Lower lobe of right lung (tissue), 2 donors: ENCODE measurements at places on chromosomes 5 and 9. TPM values are rescaled to one million over a fixed set of nuclear protein-coding genes. Genes with fewer than 3 reads are reported as not detected.

DNA sequence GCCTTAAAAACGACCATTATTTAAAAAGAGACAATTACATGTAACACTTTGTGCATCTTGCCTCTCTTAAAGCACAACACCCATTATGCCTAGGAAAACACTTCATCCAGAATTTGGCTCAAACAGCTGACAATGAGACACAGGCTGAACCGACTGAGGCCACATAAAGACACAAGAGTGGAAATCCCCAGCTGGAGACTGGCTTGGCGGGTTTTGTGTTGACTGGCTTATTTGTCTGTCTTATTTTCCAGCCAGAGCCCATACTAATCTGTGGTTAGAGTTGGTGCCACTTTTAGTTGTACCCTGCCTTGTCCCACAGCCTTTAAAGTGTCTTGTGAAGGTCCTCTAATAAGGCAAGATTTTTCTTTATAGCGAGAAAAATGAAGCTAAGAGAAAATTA is 21.2 kb downstream of the TRIM14 start:
- H3K4me3 ChIP-seq = no peak overlapping the region
- peaks cover 33% of the 10 kb centered on the region for H3K4me1 ChIP-seq
- no peaks in the 10 kb centered on the region for H3K27me3 ChIP-seq
- H3K27ac ChIP-seq = no peak overlapping the region

DNA sequence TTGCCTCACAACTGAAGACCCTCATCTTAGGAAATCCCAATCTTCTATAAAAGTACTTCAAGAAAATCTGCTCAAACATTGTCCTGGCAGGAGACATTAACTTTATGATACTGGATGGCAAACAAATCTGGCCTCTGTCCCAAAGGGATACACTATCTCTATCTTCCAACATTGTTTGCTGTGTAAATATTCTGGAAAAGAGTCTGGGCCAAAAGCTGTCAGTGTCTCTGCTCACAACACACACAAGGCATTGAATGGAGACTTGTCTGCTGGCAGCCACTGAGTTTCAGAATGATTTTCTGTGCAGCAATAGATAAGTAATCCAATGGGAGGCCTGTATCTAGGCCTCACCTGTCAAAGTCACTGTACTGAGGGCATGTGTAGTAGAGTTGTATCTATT is 471.1 kb downstream of the DMAC1 start:
- H3K36me3 ChIP-seq = no peaks in the 10 kb centered on the region
- no peak overlapping the region for H3K27ac ChIP-seq
- H3K27me3 ChIP-seq = no peaks in the 10 kb centered on the region
- no peak overlapping the region for H3K4me3 ChIP-seq
- no peaks in the 10 kb centered on the region for H3K4me1 ChIP-seq
- DNase-seq = no peak

DNA sequence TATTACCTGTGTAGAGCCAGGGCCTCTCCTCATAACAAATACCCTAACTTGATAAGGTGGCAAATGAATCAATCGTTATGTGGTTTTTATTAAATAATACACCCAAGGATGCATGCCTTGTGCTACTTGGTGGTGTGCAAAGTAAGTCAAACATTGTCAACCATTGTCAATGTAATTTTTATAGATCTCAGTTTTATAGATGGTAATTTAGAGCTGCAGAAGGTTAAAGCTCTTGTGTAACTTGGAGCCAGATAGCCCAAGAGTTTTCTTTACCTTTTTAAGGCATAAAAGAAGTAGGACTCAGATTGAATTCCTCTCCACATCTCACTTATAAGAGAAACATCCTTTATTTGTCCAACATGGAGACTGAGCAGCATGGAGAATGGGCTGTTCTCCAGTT is 304.7 kb downstream of the NTRK2 start:
- no peak overlapping the region for H3K4me3 ChIP-seq
- DNase-seq = no peak
- H3K4me1 ChIP-seq = no peaks in the 10 kb centered on the region
- H3K27ac ChIP-seq = no peak overlapping the region
- no peaks in the 10 kb centered on the region for H3K27me3 ChIP-seq

- peaks cover 90% of the 10 kb centered on the region for H3K36me3 ChIP-seq
- H3K27ac ChIP-seq = no peak overlapping the region
- H3K4me1 ChIP-seq = peaks cover 15% of the 10 kb centered on the region
- no peaks in the 10 kb centered on the region for H3K27me3 ChIP-seq
- DNase-seq = no peak
Observed at GRCh38 chr9:104882086-104882485, 45.9 kb downstream of the ABCA1 start.

The CANX gene
- total RNA-seq = 603 TPM

The TNFSF8 gene
- total RNA-seq = 3.5 TPM

GRCh38 chr5:80620211-80620610 is 34.2 kb upstream of the MSH3 start:
- no peak overlapping the region for H3K4me3 ChIP-seq
- H3K27me3 ChIP-seq = no peaks in the 10 kb centered on the region
- H3K36me3 ChIP-seq = no peaks in the 10 kb centered on the region
- no peaks in the 10 kb centered on the region for H3K4me1 ChIP-seq

The C1QTNF3 gene
- total RNA-seq = 6.7 TPM

The NDUFS4 gene
- total RNA-seq = 54.6 TPM

The NUDT12 gene
- total RNA-seq = 11.8 TPM

DNA sequence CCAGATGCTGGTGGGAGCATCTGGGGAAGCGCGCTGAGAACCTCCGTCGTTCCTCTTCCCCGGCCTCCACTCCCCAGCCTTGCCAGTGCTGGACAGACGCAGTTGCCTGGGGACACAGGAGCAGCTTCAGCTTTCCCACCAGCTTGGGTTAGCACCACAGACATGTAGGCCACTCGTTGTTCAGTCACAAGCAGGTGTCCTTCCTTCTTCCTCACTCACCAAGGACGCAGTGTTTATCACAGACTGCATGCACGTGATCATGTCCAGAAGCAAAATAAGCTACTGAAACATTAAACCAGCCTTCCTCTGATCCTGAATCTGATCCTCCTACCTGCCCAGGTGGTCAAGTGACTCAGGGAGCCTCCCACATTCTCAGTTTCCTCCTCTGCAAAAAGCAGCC is 232.9 kb downstream of the SYK start:
- H3K27me3 ChIP-seq = no peaks in the 10 kb centered on the region
- peaks cover 23% of the 10 kb centered on the region for H3K4me1 ChIP-seq
- no peak for DNase-seq
- H3K4me3 ChIP-seq = no peak overlapping the region
- H3K27ac ChIP-seq = no peak overlapping the region

The SLC34A1 gene
- not detected for total RNA-seq

The LRRTM2 gene
- 0.30 TPM for total RNA-seq

- H3K27ac ChIP-seq = no peak overlapping the region
- H3K27me3 ChIP-seq = no peaks in the 10 kb centered on the region
- H3K4me1 ChIP-seq = no peaks in the 10 kb centered on the region
- no peak overlapping the region for H3K4me3 ChIP-seq
- DNase-seq = no peak
Observed at GRCh38 chr5:35869685-35870277, 13.1 kb downstream of the IL7R start.

DNA sequence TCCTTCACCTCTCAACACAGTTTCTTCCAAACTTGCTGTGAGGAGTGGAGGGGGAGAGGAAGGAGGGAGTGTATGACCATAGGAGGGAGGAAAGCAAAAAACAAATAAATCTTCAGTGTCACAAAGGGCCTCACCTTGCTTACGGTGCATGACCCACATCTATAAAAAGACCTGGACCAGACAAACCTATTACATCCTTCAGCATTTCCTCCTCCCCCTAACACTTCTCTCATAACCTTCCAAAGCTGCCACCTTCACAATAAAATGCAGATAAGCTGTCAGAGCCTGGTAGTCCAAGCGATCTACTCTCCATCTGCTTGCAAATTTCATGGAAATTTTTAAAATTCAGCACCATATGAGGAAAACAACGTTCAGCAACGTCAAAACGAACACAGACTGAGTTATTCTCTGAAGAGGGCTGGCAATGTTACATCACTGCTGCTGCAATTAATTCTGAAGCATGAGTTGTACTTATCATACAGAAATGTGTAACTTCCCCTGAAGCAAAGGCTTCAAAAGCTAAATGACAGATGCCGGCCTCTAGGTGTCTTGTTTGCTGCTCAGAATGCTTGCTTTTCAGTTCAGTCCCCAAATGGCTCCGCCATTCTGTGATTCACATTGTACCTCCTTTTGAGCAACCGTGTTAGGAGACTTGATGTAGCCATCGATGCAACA is 62.9 kb downstream of the EFNA5 start:
- H3K27ac ChIP-seq = no peak overlapping the region
- H3K4me1 ChIP-seq = no peaks in the 10 kb centered on the region
- no peaks in the 10 kb centered on the region for H3K36me3 ChIP-seq
- no peak for DNase-seq
- H3K4me3 ChIP-seq = no peak overlapping the region
- H3K27me3 ChIP-seq = no peaks in the 10 kb centered on the region

The DMGDH gene
- total RNA-seq = 1.3 TPM

DNA sequence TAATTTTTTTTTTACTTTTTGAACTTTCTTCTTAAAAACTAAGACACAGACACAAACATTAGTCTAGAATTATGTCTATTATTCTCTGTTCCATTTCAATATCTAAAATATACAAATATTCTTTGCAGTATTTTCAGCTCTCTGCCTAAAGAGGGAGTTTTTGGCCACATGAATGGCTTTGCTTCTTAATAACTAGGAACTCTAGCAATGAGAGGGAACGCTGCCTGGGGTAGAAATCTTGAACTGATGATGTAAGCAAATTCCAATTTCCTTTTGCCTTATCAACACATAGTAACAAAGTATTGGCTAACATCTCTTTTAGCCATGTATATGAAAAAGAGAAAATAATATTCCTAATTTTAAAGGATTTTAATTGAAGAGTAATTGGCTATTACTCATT is 51.9 kb downstream of the SLC25A46 start:
- no peaks in the 10 kb centered on the region for H3K27me3 ChIP-seq
- no peaks in the 10 kb centered on the region for H3K4me1 ChIP-seq
- DNase-seq = no peak
- H3K27ac ChIP-seq = no peak overlapping the region

The SOHLH1 gene
- total RNA-seq = not detected

DNA sequence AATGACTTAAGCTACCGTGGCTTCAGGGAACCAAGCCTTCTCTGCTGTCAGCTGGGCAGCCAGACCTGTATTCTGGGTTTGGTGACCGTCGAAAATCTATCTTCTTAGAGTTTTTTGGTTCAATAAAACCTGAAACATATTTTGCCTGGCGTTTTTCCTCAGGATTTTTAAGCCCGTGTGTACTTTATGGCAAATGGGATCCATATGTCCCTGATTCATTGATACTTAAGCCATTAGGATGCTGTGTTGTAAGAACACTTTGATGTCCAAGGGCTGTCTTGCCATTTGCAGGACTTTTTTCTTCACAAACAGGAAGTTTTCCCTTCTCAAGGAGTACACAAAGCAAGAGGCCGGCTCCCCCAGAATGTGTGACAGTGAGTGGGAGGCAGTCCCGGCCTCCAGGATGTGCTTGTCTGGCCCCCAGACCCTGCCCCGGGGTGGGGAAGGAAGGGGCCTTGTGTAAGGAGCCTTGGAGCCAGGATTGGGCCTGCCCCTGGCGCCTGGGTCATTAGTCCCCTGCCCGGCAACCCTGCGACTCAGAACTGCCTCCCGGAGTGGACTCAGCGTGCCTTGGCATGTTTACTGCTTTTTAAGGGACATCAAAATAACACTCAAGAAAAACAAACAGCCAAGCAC is 83.4 kb upstream of the SMIM23 start:
- H3K27ac ChIP-seq = no peak overlapping the region
- H3K27me3 ChIP-seq = no peaks in the 10 kb centered on the region
- H3K4me3 ChIP-seq = no peak overlapping the region
- no peaks in the 10 kb centered on the region for H3K36me3 ChIP-seq

GRCh38 chr5:151038412-151038745 is 18.0 kb downstream of the GPX3 start:
- H3K27me3 ChIP-seq = no peaks in the 10 kb centered on the region
- peaks cover 97% of the 10 kb centered on the region for H3K36me3 ChIP-seq
- H3K4me1 ChIP-seq = peaks cover 60% of the 10 kb centered on the region
- peak overlapping the region; percentile 66 for H3K27ac ChIP-seq
- H3K4me3 ChIP-seq = no peak overlapping the region

- no peak for DNase-seq
- no peaks in the 10 kb centered on the region for H3K27me3 ChIP-seq
- H3K27ac ChIP-seq = no peak overlapping the region
- no peak overlapping the region for H3K4me3 ChIP-seq
- H3K36me3 ChIP-seq = peaks cover 97% of the 10 kb centered on the region
Observed at GRCh38 chr5:135345956-135346731, 52.9 kb downstream of the MACROH2A1 start.

The NANS gene
- total RNA-seq = 61.9 TPM

GRCh38 chr9:37574241-37574721 is 1.9 kb downstream of the FBXO10 start:
- H3K36me3 ChIP-seq = no peaks in the 10 kb centered on the region
- H3K4me3 ChIP-seq = no peak overlapping the region
- H3K27ac ChIP-seq = no peak overlapping the region
- DNase-seq = no peak

- no peak overlapping the region for H3K4me3 ChIP-seq
- H3K36me3 ChIP-seq = no peaks in the 10 kb centered on the region
- H3K27me3 ChIP-seq = no peaks in the 10 kb centered on the region
- H3K4me1 ChIP-seq = no peaks in the 10 kb centered on the region
- no peak for DNase-seq
Observed at GRCh38 chr5:150313921-150314716, 11.4 kb upstream of the ARSI start.

DNA sequence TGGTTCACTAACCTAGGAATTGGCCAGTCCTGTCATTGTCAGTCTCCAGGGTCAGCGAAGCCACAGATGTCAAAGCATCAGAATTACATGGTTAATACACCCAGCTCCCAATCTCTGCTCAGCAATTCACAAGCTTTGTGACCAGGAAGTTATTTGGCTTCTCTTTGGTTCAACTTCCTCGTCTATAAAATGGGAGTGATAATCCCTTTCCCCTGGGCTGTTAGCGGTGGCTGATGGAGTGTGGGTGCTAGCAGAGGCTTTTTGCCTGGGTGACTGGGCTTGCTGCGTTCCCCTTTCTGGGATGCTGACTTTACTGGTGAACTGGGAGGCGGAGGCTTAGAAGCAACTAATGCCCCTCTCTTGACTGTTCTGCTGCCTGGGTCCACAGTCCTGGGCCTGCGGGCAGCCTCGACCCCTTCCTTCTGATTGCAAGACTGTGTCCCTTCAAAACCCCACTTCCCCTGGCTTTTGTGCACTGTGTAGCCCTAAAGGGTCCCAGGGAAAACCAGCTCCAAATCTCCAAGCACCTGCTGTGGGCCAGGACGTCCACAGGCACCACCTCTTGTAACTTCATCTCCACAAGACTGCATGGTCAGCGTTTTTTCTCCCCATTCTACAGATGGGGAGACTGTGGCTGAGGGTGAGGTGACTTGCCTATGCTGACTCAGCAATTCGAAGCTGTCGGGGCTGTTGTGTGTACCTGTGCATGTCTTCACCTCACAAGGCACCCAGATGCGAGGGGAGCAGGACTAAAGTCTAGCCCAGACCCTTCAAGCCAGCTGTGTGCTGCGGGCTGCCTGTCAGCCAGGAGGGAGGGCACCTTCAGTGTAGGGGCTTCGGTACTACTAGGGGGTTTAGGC is 45.2 kb upstream of the NEURL1B start:
- H3K4me3 ChIP-seq = no peak overlapping the region
- no peaks in the 10 kb centered on the region for H3K4me1 ChIP-seq
- no peaks in the 10 kb centered on the region for H3K27me3 ChIP-seq
- no peak overlapping the region for H3K27ac ChIP-seq

- no peak overlapping the region for H3K4me3 ChIP-seq
- peaks cover 53% of the 10 kb centered on the region for H3K4me1 ChIP-seq
- H3K27ac ChIP-seq = peak overlapping the region; percentile 87
- no peaks in the 10 kb centered on the region for H3K36me3 ChIP-seq
Observed at GRCh38 chr5:172714491-172715420, 56.2 kb downstream of the DUSP1 start.
